ENCODE measurements at places on chromosomes 13 and 19.

DNA sequence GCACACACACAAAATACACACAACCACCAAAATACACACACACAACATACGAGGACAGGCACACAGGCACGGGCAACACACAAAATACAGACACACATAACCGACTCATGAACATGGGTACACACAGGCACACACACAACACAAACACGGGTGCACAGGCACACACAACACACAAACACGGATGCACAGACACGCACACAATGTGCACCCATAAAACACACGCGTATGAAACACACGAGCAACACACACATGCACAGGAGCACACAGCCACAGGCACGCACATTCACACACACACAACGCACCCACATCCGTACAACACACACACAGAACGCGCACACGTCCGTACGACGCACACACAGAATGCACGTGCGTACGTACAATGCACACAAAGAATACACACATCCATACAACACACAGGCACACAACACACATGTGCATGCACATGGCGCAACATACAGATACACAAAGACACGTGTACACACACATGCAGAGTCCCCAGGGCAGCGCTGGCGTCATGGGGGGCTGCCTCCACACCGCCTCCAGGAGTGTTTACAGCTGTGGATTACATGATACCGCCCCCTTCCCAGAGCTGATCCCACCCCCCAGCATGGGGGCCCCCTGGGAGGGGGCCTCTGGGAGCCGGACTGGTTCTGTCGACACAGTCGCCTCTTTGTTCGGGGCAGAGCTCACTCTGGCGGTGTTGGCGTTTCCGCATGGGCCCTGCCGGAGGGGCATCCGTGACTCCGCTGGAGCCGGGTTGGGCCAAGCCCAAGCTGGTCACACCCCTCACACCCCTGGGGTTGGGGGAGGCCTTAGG, 2.9 kb downstream of the SBNO2 start:
- DNase-seq: no peak

GRCh38 chr19:57317503-57317902, 2.8 kb upstream of the ZNF543 start:
- no peak for DNase-seq

- no peak for DNase-seq
Observed at GRCh38 chr13:112573710-112574109, 14.2 kb downstream of the TUBGCP3 start.

GRCh38 chr13:109383683-109384082, 402.7 kb downstream of the IRS2 start:
- no peak for DNase-seq

GRCh38 chr19:18895038-18895823, 727 bp downstream of the CERS1 start:
- DNase-seq: no peak

- DNase-seq: no peak
Observed at GRCh38 chr13:30382836-30383525, 39.3 kb upstream of the UBE2L5 start.

GRCh38 chr19:50564229-50565105, 3.8 kb downstream of the LRRC4B start:
- no peak for DNase-seq

All from activated CD4-positive, alpha-beta memory T cell treated with anti-CD3 and anti-CD28 coated beads, Interleukin-2, amount 10 ng/mL, durations not matched to agents 7 days and 5 days (primary cell).